ENCODE measurements at places on chromosomes 2 and 18.

DNA sequence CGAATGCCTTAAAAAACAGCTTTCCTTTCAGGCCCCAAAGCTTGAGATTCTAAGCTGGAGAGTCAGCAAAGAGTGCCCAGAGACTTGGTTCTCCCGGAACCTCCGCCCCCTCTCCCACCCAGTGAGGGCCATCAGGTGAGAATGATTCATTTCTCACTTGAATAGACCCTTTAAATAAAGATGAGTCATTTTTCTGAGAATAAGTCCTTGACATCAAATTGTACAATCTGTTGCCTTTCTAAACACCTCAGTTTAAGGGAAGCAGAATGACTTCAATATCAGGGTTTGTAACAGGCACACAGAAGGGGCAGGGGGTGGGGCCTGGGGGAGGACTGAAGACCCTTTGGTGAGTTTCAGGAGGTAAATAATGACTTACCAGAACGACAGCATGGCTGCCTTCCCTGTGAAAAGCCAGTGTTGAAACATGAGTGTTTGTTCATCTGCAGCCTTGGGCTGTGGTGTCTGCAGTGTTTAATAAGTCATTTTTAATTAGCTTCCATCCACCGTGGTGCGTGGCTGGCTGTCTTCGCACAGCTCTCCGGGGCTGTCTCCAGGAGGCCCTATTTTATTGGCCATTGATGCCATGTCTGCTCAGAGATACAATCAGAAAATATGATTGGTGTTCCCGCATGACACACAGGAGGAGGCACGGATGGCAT, 134.9 kb upstream of the ZNF236 start:
- no peak for DNase-seq

DNA sequence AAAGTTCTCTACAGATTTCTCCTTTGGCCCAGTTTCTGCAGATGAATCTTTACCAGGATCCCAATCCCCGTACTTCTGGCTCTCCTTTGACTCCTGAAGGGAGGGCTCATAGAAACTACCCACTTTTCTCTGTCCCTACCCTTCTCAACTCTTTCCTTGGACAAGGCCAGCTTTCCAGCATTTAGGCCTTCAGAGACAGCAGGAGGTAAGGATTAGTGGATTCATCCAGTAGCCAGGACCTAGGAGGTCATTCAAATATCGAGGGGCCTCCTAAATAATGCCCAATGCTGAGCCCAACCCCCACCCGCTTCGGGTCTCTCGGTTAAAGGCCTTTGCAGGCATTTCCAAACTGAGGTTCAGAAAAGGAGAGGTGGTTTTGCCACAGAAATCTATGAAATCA, 4.8 kb upstream of the ZNF532 start:
- no peak for DNase-seq

- no peak for DNase-seq
Measured at GRCh38 chr2:168997118-168997521, 34.0 kb downstream of the ABCB11 start.

DNA sequence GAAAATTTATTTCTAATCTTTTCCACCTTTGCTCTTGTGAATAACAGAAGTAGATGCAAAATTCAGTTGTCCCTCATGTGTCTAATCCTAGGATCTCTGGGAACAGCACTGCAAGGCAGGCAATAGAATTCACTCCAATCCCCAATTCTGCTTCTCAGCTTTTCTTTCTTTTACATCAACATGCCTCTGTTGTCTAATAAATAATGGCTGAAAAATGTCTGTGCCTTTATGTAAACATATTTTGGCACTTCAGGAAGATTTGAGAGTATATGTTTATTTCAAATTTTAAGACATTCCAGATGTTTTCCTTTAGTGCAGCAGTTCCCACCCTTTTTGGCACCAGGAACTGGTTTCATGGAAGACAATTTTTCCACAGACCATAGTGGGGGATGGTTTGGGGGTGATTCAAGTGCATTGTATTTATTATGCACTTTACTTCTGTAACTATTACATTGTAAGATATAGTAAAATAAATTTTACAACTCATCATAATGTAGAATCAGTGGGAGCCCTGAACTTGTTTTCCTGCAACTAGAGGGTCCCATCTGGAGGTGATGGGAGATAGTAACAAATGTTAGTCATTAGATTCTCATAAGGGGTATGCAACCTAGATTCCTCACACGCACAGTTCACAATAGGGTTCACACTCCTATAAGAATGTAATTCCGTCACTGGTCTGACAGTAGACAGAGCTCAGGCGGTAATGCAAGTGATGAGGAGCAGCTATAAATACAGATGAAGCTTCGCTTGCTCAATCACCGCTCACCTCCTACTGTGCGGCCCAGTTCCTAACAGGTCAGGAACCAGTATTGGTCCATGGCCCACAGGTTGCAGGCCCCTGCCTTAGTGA, 590.3 kb upstream of the CNTNAP5 start:
- DNase-seq = no peak

GRCh38 chr18:63562284-63562683, 20.1 kb downstream of the SERPINB12 start:
- no peak for DNase-seq

DNA sequence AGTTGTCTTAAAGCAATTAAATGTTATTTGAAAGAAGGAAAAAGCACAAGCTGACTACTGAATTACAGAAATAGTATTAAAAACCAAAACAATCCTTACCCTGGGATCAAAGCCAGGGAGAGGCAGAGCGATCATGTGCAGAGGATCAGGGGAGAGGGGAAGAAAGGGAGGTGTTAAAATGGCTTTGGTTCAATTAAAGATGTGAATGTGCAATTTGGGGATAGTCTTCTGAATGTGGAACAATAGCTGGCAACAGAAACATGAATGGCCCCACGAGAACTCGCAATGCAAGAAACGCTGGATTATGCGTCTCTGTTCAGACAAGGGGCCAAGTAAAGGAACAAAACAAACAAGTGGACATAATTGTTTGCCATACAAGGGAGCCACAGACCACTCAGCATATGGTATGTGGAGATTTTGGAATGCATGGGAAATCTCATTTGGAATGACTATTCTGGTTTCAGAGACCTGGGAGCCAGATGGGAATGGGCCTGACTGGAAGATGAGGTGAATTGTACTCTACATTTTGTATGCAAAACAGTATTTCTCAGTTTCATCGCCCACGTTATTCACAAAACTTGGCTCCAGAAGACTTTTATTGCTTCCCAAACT, 155.4 kb downstream of the SLC4A3 start:
- DNase-seq = no peak

GRCh38 chr2:229152674-229153073, 118.4 kb downstream of the PID1 start:
- DNase-seq = no peak

DNA sequence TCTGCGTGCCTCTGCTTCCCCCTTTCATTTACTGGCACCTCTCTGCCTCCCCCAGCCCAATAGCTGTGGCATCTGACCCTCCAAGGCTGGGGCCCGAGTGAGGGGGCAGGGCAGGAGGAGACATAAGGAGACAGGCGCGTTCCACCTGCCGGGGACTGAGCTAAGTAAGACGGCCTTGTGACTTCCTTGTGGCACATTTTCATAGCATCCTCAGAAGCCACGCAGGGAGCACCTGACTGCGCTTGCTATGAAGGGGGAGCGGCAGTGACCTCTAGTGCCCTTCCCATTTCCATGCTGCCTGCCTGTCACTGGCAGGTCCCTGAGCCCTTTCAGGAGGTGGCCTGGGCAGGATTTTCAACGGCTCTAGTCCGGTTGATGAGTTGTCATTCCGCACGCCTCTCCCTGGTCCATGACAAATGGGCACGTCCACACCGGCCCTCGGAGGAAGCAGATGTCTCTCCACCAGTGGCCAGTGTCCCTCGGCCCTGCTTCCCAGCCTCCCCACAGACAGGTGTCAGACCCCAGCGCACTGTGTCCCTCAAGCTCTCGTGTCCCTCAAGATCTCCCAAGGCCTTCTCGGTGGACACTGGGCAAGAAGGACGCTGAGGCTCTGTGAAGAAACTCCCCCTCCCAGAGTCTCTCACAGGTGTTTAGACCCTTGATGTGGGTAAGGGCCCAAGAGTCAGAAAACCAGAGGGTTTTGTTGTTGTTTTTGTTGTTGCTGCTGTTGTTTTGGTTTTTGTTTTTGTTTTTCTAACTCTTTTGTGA, 42.7 kb downstream of the CYP26B1 start:
- DNase-seq = no peak

DNA sequence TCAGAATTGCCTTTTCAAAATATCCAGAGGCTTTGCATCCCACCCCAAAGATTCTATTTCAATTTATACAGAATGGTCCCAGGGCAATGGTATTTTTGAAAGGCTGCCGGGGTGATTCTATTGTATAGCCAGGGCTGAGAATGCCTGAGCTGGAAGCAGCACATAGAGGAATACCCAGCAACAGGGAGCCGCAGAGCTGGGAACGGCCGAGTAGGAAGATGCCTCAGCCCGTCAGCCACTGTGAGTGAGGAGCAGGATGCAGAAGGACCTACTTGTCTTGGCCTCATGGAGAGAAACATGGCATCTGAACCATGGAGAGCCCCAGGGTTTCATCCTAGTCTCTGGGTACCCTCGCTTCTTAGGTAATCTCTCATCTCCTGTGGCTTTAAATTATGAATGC, 170.8 kb upstream of the FHL2 start:
- DNase-seq = no peak

- no peak for DNase-seq
Measured at GRCh38 chr2:53188851-53189510, 578.6 kb upstream of the CHAC2 start.

DNA sequence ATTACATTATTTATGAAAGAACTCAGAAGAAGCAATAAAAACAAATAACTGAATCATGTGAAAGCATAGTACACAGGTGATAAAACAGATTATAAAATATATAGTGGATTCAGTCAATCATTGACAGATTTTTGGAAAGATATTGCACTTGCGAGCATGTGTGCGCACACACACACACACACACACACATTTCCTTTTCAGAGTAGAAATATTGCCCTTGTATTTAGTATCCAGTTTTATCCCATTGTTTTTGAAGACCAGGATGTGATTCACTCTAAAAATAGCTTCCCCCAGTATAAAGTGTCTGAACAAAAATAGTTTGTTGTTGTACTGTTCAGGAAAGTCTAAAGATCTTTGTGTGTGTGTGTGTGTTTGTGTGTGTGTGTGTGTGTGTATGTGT, 145.5 kb downstream of the CALCRL start:
- DNase-seq = no peak

GRCh38 chr18:38930881-38931753, 1365.5 kb upstream of the CELF4 start:
- no peak for DNase-seq

DNA sequence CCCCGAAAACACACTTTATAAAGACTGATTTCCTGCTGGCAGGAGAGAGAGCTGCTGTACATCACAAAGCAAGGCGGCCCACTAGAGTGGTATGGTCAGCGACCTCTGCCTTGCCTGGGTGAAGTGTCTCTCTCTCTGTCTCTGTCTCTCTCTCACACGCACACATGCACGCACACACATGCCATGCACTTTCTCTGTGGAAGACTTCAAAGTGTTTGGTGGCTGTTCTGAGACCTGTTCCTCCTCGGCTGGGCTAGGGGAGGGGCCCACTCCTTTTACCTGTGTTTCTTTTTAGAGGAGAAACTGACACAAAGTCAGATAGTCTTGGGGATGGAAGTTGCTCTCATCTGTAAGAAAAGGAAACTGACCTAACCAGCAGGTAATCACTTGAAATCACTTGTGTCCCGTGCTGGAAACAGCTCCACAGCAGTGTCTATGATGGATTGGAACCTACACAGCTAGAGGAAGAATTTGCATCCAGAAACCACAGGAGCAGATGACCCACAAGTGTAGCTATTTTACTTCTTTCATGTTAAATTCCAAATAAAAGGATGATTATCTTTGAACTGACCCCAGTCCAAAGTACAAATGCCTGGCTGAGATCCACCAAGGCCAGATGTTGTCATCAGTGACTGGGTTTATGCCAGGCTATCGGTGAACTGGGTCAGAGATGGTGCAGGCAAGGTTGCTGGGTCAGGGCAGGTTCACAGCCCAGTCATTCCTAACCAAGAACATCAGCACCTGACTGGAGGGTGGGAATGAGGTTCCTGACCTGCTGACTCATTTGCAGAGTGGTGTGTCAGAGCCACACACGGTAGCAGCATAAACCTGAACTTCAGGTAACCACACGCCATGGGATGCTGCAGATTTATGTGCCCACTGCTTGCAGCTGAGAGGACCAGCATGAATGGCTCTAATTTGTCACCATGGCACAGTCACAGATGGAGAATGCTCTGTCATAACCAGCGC, 63.0 kb downstream of the NPAS2 start:
- DNase-seq = peak; percentile 51

DNA sequence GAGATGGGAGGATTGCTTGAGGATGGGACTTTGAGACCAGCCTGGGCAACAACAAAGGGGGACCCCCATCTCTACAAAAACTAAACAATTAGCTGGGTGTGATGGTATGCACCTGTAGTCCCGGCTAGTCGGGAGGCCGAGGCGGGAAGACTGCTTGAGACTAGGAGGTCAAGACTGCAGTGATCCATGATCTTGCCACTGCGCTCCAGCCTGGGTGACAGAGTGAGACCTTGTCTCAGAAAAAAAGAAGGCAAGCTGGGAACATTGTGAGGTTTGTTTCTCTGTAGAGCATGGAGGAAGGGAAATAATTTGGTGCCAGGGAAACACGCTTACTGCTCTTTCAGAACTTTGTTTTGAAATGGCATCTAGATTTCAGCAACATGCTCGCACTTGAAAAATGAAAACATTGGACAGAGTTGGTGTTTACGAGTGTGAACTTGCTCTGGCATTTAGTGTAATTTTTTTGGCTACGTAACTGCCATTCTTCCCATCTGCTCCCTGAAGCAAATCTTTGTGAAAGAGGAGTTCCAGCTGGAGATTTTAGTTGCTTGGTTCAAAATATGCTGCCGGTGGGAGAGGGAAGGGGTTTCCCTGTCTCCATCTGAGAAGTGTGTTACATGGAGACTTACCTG, 125.6 kb upstream of the DLX2 start:
- DNase-seq = no peak

GRCh38 chr2:203783496-203784203, 77.2 kb downstream of the CD28 start:
- DNase-seq = no peak

- no peak for DNase-seq
Measured at GRCh38 chr2:223921204-223921603, 23.9 kb downstream of the WDFY1 start.

- DNase-seq = no peak
Measured at GRCh38 chr18:79812052-79812451, 14.3 kb downstream of the KCNG2 start.

DNA sequence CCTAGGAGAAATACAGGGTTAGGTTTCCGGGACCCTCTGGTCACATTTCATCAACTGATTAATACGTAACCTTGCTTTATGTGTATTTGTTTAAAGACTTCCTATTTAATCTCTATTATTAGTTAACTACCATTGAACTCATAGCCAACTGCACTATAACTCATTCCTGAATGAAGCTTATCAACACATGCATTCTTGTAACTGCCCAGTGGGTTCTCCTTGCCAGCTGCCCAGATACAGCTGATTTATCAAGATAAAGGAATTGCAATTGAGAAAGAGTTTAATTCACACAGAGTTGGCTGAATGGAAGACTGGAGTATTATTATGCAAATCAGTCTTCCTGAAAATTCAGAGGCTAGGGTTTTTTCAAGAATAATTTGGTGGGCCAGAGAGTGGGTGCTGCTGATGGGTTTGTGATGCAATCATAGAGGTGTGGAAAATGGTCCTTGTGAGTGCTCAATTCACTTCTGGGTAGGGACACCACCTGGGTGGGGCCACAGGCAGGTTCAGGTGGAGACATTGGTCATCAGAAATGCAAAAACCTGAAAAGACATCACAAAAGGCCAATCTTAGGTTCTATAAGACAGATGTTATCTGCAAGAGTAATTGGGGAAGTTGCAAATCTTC, 21.1 kb upstream of the NOSTRIN start:
- DNase-seq = no peak
